NCI-H69 (cell line): ENCODE measurements at places on chromosomes 5 and 9.

DNA sequence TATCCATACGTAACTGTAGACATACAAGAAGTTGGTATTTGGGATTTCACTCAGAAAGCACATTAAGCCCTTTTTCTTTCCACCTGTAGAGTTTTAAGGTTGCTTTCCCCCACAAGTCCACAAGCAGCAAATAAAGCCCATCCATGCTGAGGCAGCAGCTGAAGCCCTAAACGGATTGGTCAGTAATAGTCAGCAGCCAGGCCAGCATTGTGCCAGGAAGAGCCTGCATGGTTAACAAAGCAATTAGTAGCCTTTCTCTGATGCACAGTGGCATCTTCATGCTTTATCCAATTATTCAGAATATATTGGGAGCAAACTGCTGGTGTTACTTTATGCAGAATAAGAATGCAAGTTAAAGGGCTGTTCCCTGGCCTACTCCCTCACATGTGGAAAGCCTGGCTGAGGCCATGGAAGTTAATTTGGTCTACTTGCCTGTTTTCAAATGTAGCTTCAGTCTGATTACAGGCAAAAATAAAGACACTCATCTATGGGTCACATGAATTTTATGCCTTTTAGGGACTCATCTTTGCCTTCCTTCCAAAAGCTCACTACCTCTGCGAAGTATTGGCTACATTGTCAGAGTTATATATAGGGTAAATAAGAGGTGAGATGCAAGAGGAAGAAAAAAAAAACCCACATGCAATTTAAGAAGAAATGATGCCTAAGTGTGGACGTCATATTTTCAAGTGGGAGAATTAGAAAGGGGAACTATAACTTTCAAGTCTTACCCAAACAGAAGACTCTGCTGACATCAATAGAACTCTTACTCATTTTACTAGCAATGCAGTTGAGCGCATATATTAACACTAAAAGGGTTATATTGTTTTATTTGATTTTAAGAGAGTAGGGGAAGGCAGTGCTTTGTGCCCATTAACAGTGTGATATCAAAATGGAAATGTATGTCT, 15.9 kb downstream of the EBF1 start:
- DNase-seq, result no peak

DNA sequence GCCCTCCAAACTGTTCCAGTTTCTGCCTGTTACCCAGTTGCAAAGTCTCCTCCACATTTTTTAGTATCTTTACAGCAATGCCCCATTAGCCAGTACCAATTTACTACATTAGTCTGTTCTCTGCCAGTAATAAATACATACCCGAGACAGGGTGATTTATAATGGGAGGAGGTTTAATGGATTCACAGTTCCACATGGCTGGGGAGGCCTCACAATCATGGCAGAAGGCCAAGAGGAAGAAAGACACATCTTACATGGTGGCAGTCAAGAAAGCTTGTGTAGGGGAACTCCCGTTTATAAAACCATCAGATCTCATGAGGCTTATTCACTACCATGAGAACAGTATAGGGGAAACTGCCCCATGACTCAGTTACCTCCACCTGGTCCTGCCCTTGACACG, 600.7 kb upstream of the CDH6 start:
- DNase-seq, result peak; percentile 34

- DNase-seq, result no peak
These were observed 7.1 kb upstream of the ORM1 start for GRCh38 chr9:114315723-114316363.

DNA sequence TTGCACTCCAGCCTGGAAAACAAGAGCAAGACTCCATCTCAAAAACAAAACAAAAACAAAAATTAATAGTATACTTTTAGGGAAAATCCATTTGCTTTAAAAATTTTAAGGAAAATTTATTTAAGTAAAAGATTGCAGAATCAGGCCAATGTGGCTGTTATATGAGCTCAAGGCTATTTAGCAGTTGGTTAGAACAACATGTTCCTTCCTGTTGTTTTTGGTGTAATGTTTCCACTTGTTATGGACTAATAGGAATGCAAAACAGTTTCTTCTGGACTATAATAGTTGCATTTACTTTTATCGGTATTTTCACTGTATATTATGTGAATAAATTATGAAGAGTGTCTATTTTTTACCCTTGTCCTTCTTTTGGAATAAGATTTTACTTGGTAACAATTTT, 3.0 kb upstream of the CDC42SE2 start:
- DNase-seq, result peak; percentile 29

DNA sequence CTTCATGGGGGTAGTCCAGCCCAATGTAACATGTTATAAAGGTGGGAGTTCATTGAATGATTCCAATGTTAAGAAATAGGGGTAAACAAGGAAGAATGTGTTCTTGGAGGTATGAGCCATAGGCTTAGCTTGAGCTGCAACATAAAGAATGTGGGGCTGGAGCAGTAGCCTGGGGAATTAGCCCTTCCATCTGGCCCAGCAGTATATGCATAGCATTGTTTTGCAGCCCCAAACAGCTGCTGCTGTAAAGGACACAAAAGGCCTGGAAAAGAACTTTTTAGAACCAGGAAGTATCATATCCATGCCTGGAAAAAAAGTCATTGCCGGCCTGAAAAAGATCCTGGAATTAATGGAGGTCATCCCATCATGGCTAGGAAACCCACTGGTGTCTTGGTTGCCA, 55.8 kb upstream of the SMARCA2 start:
- no peak for DNase-seq

GRCh38 chr5:106699198-106699597, 971.5 kb downstream of the EFNA5 start:
- peak; percentile 31 for DNase-seq

- no peak for DNase-seq
These were observed 2083.0 kb upstream of the ACO1 start for GRCh38 chr9:30301271-30301963.

GRCh38 chr5:55852503-55852902, 1.3 kb downstream of the IL31RA start:
- no peak for DNase-seq

GRCh38 chr5:3121813-3122212, 370.3 kb upstream of the IRX2 start:
- no peak for DNase-seq

GRCh38 chr5:167763772-167764171, 527.7 kb upstream of the WWC1 start:
- no peak for DNase-seq

DNA sequence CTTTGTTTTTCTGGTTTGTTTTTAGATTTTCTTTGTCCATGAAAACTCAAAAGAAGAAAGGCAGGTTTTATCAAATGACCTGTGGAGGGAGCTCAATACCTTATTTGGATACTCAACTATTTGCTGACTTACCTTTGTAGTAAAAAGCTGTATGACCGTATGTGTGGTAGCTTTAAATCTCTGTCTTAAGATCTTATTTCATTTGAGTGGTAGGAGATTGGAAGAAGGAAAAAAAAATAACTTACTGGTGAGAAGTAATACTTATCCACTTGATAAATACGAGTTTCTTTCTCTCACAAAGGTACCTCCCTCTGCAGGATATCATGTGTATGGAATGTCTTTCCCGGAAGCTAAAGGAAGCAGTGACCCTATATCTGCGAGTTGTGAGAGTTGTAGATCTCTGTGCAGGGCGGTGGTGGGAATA, 15.0 kb downstream of the FBXO38 start:
- DNase-seq, result no peak

- DNase-seq, result peak; percentile 94
These were observed 323.2 kb upstream of the CCNH start for GRCh38 chr5:87735923-87736322.

GRCh38 chr5:50767588-50767987, 101.2 kb downstream of the PARP8 start:
- no peak for DNase-seq
